GM12864 (cell line): ENCODE measurements at places on chromosomes 1 and 21.
A peak's percentile ranks its signal among the peaks of the same experiment; 100 is the strongest.

DNA sequence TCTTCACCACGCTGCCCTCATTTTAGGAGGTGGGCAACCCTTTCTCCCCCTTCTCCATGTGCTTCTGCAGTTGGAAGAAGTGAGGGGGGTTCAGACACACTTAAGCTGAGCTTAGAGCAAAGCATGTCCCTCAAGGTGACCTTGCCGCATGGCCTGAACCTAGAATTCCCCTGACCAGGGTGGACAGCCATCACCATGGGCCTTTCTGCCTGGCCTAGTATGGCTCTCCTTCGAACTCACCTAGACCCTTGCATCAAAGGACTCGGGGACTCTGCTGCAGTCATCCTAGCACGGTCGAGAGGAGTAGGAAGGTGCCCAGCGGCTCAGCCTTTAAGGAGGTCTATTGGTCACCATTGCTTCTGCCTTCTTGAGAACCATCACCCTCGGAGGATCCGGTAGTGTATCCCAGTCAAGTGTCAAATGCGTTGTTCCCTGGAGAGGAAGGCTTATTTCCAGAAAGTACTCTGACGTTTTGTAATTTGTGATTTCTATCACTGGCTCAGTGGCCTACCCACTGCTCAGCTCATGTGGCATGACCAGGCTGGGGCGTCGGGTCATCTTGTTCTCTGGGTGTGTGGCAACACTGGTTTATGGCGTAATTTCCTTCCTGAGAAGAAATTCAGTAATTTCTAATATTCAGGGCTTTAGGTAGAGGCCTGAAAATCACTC is at the start of gene KCNE1:
TSS of gene KCNE1 (minus strand) at position 424 of the 669 bp plus-strand sequence. CDS start 62,576 bp downstream, outside the sequence.
- DNase-seq: no peak

GRCh38 chr1:32972814-32973428 is 8.3 kb upstream of the RNF19B start:
- no peak for DNase-seq

GRCh38 chr1:100413035-100413434 is 60.7 kb downstream of the CDC14A start:
- DNase-seq: no peak

GRCh38 chr1:199223936-199224335 is 585.1 kb downstream of the PTPRC start:
- DNase-seq: no peak

DNA sequence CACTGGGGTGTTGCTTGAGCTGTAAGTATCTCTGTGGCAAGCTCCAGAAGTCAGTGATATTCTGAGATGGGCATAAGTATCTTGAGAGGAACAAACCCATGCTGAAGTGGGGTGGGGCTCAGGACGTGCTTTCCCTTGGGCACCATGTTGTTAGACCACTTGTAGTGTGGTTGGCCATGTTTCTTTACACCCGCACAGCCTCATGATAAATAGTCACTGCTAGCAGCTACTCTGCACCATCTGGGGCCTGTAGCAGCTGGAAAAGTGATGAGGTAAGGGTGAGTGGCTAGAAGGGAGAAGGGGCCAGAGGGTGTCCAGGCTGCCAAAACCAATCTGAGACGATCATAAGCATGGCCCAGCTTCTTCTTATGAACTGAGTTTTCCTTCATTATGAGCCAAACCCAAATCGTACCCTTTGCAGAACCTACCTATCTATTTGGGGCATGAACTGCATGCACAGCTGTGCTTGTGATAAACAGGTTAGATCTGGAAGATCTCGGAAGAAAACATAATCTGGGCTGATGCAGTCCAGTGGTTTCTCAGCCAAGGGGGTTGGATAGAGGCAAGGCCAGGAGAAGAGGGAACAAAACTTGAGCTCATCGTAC is 91.9 kb upstream of the IRF2BP2 start:
- DNase-seq: no peak

GRCh38 chr1:25544819-25545218 is 1.4 kb downstream of the LDLRAP1 start:
- no peak for DNase-seq

- no peak for DNase-seq
Measured at GRCh38 chr1:234148350-234148749, 224.9 kb upstream of the COA6 start.

DNA sequence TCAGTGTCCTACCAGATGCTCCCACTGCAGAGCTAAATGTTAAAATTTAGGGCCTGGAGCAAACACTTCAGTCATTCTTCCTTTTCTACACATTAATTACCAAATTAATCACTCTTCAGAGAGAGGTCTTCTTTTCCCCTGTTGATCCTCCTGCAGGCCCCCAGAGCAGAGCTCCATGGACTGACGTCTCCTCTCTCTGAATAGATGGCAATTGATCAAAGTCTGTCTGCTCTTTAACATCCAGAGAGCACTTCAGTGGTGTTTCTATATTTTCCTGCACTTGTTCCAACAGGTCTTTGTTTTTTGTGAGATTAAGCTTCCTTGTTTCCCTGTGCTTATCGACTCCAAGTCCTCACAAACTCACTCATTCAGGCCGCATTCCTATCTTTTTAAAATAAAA is 239.3 kb downstream of the SIPA1L2 start:
- no peak for DNase-seq

DNA sequence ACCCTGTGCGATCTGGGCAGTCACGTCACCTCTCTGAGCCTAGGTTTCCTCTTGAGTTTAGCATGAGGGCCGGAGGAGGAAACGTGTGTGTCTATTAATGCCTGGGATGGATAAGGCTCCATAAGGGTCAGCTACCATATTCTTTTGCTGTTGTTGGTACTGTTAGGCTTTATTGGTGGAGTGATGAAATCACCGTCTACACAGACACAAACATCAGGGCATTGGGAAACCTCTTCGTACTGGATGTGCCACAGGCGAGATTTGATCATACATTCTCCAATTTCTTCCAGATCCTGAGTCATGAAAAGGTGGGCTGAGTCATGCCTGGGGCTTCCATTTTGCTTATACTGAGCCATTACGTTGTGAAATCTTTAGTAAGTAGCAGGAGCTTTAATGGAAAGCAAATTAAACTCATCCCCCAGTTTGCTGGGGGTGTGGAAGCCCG is 24.9 kb upstream of the GRHL3 start:
- DNase-seq: no peak

GRCh38 chr1:243748706-243749283 is 101.2 kb downstream of the AKT3 start:
- DNase-seq: peak; percentile 81

- DNase-seq: no peak
Measured at GRCh38 chr1:73674945-73675561, 522.9 kb downstream of the LRRIQ3 start.

- DNase-seq: peak; percentile 48
Measured at GRCh38 chr1:78676347-78676982, 26.8 kb downstream of the IFI44 start.

GRCh38 chr1:61740751-61741700 is 1.3 kb upstream of the PATJ start:
- DNase-seq: no peak

DNA sequence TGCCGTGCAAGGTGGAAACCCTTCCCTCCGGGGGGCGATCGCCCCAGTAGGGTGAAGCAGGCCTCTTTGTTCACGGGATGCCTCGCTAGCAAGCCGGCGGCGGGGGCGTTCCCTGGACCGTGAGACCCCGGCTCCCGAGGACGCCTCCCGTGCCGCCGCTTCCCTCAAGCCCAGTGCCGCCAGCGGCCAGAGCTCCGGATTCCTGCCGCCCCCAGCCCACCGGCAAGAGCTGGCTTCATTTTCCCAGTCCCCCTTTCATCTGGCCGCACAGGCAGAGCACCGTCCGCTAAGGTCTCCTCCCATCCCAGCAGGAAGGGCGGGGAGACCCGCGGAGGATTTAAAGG is 16.3 kb downstream of the IER5 start:
- DNase-seq: no peak

DNA sequence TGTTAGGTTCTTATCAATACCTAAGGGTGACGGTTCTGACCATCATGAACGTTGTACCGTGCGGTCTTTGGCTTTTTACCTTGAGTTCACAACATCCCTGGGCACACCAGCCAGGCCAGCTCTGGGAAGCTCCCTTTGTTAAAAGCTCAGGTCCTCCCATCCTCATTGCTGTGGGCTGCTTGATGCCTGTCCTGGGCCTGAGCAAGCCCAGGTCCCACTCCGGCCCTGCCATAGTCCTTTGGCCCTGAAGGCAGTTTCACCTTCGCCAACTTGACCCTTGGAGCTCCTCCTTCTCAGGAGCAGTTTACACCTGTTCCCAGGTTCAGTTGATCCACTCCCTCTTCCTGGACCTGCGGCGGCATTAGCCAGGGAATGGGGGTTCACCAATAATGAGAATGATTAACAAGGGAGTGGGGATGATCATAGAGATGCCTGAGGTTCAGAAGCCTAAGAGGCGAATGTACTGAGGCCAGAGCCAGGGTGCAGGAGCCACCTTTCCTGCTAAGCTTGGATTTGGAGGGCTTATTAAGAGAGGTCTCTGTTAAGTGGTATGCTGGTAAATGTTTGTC is 40.2 kb downstream of the DHCR24 start:
- no peak for DNase-seq

GRCh38 chr1:235507623-235508022 is 3.4 kb upstream of the B3GALNT2 start:
- no peak for DNase-seq

DNA sequence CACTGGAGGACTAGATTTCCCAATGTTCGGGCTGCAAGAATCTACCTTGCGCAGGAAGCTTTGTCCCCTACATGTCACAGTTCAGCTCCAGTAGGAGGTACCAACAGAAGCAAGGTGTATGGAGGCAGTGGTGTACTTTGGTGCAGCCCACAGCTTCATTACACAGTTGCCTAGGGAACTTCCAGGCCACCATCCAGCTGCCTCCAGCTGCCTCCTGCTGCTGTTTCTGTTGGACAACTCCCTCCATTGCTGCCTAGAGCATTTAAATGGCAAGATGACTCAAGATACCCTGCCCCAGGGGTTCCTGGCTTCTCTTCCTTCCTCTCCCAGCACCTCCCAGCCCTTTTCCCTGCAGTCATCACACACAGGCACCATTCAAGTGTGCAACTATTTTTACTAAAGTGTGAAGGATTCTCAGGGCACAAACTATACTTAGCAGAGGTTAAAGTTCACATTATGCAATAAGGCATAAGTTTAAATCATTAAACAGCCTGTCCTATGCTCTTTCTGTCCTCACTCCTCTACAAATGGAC is 39.0 kb upstream of the ATP1A1 start:
- no peak for DNase-seq

- no peak for DNase-seq
Measured at GRCh38 chr1:158115126-158115525, 65.6 kb upstream of the CD1D start.

DNA sequence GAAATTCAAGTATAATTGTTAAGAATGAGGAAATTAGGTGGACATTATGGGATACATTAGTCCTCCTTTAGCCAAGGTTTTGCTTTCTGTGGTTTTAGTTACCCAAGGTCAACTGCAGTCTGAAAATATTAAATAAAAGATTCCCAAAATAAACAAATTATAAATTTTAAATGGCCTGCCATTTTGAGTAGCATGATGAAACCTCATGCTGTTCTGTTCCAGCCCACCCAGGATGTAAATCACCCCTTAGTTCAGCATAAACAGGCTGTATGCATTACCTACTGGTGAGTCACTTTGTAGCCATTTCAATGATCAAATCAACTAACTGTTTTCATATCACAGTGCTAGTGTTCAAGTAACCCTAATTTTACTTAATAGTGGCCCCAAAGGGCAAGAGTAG is 132.5 kb upstream of the LYPLAL1 start:
- no peak for DNase-seq

DNA sequence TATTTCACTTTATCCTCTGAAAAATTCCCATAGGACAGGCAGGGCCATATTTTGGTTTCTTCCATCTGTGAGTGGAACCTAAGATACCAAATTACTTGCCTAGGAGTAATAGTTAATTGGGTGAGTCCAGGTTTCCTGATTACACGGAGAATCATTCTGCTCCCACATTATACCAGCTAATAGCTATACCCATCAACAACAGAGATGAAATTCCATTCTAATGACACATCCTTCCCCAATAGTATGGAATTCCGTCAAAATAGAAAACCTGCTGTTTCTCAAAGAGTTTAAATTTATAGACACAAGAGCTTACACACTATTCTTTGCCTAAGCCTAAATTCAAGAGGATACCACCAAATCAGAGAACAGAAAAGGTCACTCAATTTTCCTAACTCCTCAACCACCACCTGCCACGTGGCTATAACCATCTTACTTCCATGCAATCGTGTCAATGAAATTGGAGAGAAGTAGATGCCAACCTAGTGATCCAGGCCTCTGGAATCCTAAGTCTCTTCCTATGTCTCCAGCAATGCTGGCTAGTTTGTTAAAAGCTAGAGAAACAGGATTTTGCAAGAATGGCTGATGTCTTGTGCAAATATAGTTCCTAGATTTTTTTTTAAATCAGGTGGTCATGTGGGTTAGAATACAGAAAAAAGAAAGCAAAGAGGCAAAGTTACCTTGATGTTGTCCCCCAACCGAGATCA is 6.2 kb downstream of the PPT1 start:
- no peak for DNase-seq

DNA sequence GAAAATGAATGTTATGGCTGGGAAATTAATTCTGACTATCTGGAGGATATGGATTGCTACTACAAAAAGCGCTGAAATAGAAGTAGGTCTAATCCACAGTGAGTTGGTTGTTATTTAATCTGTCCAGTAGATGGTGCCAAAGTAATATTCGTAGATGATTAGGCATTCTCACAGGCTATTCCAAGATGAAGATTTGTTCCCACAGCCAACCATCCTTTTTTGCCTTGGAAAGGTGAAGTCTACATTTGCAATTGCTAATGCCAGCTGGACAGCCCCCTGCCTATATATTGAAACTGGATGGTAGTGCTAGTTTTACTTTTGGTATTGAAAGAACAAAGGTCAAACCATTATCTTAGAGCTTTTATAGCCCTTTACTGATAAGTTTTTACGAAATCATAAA is 43.8 kb downstream of the RBM11 start:
- DNase-seq: peak; percentile 3

GRCh38 chr21:34311561-34312330 is 52.1 kb upstream of the KCNE2 start:
- DNase-seq: no peak

- DNase-seq: no peak
Measured at GRCh38 chr1:93021539-93022134, 57.4 kb upstream of the MTF2 start.

DNA sequence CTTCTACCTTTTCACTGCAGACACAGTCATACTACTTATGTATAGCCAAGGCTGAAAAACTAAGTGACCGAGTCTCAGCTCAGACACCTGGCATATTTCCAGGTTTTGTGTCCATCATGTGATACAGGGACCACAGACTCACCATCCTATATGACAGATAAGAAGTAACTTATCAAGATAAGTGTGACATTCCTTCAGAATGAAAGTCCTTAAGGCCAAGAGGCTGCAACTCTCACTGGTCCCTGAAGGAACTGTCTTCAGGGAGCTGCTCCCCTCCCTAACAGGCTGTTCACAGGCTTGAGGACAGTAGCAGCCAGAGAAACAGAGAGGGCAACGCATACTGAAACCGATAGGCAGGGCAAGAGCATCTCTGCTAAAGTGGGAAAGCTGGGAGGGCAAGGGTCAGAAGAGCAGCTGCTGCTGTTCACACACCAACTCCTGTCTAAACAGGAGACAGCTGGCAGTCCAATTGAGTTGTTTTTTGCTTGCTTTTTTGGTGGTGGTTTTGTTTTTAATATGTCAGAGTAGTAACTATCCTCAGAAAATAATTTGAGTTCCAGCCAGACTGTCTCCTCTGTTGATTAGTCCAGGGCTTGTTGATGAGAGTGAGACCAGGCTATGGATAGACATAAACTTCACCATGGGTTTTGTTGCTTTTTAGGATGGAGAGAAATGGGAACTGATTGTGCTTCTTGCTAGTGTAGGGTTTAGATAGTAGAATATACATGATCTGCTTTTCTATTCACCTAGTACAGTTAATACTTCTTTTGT is 67.7 kb downstream of the MACF1 start:
- DNase-seq: peak; percentile 58

- no peak for DNase-seq
Measured at GRCh38 chr1:47468709-47469389, 31.0 kb downstream of the FOXD2 start.
